ENCODE measurements at places on chromosomes 6 and 20. TPM values are rescaled to one million over a fixed set of nuclear protein-coding genes. Genes with fewer than 3 reads are reported as not detected.

DNA sequence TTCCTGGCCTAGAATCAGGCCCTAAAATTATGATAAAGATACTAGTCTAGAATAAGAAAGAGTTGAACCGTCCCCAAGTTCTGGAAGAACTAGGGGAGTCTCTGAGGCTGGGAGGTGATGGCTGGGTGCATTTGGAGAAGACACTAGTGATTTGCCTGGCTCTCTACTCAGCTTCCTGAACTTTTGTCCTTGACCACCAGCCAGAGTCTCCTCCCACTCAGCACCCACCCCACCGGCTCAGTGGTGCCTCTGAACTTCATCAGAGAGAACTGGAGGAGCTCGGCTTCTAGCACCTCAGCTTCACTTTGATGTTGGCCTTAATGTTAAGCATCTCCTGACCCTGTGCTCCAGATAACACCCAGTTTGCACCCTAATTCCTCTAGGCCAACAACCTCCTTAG, 73.0 kb downstream of the PERP start:
- H3K27me3 ChIP-seq: peaks cover 2% of the 10 kb centered on the region
- no peaks in the 10 kb centered on the region for H3K36me3 ChIP-seq
- no peak overlapping the region for H3K4me3 ChIP-seq

GRCh38 chr6:154232013-154232910, 124.3 kb downstream of the IPCEF1 start:
- H3K4me3 ChIP-seq: peak overlapping the region; percentile 64
- peak overlapping the region; percentile 85 for H3K27ac ChIP-seq
- no peaks in the 10 kb centered on the region for H3K27me3 ChIP-seq
- no peak for DNase-seq
- H3K4me1 ChIP-seq: peaks cover 82% of the 10 kb centered on the region

- H3K4me1 ChIP-seq: no peaks in the 10 kb centered on the region
- no peaks in the 10 kb centered on the region for H3K36me3 ChIP-seq
- H3K27me3 ChIP-seq: no peaks in the 10 kb centered on the region
- no peak for DNase-seq
These were observed 675.1 kb upstream of the MMS22L start for GRCh38 chr6:97958134-97958533.

- H3K27ac ChIP-seq: no peak overlapping the region
- no peaks in the 10 kb centered on the region for H3K27me3 ChIP-seq
- no peak overlapping the region for H3K4me3 ChIP-seq
- no peaks in the 10 kb centered on the region for H3K36me3 ChIP-seq
- no peak for DNase-seq
- H3K4me1 ChIP-seq: no peaks in the 10 kb centered on the region
These were observed 245.7 kb downstream of the RNF144B start for GRCh38 chr6:18632670-18633410.

GRCh38 chr6:155486721-155487294, 31.2 kb upstream of the NOX3 start:
- H3K36me3 ChIP-seq: no peaks in the 10 kb centered on the region
- no peak overlapping the region for H3K4me3 ChIP-seq
- H3K4me1 ChIP-seq: no peaks in the 10 kb centered on the region
- H3K27me3 ChIP-seq: no peaks in the 10 kb centered on the region

DNA sequence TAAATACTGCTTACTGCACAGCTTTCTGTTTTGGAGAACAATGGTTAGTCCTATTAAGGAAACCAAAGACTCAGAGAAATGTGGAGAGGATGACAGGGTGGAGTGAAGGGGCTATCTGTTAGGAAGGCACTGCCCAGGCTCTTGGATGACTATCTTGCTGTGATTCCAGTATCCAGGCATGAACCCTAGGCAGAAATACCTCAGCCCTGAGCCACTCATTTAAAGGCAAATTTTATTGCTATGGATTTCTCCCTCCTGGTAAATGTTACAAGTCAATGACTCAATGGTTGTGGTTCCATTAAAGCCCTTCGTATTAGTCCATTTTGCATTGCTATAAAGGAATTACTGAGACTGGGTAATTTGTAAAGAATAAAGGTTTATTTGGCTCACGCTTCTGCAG, 25.9 kb downstream of the ADGRF4 start:
- H3K27me3 ChIP-seq: no peaks in the 10 kb centered on the region
- no peaks in the 10 kb centered on the region for H3K36me3 ChIP-seq
- no peak for DNase-seq
- H3K4me1 ChIP-seq: peaks cover 11% of the 10 kb centered on the region
- H3K27ac ChIP-seq: no peak overlapping the region

DNA sequence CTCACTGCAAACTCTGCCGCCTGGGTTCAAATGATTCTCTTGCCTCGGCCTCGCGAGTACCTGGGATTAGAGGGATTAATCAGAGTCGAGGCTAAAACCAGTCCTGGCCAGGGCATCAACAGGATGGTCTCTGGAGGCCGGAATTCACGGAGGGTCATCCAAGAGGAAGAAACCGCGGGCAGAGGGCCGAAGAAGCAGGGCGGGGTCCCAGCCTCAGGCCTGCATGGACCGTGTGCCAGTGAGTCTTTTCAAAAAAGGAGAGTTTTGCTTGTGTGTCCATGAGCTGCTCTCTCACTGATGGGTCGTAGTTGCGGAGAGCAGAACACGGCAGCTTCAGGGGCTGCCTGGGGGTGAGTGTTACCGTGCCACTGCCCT, 295.1 kb upstream of the ZNF337 start:
- H3K4me3 ChIP-seq: no peak overlapping the region
- no peaks in the 10 kb centered on the region for H3K36me3 ChIP-seq
- peaks cover 6% of the 10 kb centered on the region for H3K27me3 ChIP-seq
- peaks cover 4% of the 10 kb centered on the region for H3K4me1 ChIP-seq
- H3K27ac ChIP-seq: no peak overlapping the region

- H3K4me1 ChIP-seq: peaks cover 59% of the 10 kb centered on the region
- peaks cover 7% of the 10 kb centered on the region for H3K27me3 ChIP-seq
- peaks cover 13% of the 10 kb centered on the region for H3K36me3 ChIP-seq
- H3K4me3 ChIP-seq: peak overlapping the region; percentile 61
- peak; percentile 91 for DNase-seq
These were observed 142.8 kb downstream of the DLL1 start for GRCh38 chr6:170147832-170148708.

DNA sequence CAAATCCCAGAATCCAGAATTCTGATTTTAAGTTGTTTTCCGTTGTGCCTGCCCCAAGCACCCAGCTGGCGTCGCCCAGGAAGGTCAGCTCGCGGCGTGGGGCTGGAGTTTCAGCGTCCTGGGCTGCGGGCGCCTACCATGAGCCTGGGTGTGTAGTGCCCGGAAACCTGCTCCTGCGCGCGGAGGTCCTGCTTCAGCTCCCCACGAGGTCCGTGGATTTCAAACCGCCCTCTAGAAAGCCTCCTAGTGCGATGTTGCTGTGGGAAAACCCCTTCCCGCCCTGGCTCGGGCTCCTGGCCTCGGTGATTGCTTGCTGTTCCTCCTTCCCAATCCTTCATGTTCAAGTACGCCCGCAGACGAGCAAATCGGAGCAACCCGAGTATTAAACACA, 51.3 kb upstream of the NRN1 start:
- no peaks in the 10 kb centered on the region for H3K4me1 ChIP-seq
- H3K27me3 ChIP-seq: peaks cover 25% of the 10 kb centered on the region
- no peak for DNase-seq
- H3K36me3 ChIP-seq: no peaks in the 10 kb centered on the region
- no peak overlapping the region for H3K4me3 ChIP-seq

The COX4I2 gene
- total RNA-seq: not detected

Measured in activated CD8-positive, alpha-beta T cell treated with anti-CD3 and anti-CD28 coated beads for 36 hours (primary cell).